Activated CD4-positive, alpha-beta T cell treated with anti-CD3 and anti-CD28 coated beads, Interleukin-2, amount 50 U/mL, for 4 hours (primary cell): ENCODE measurements at places on chromosomes 16 and 17.

DNA sequence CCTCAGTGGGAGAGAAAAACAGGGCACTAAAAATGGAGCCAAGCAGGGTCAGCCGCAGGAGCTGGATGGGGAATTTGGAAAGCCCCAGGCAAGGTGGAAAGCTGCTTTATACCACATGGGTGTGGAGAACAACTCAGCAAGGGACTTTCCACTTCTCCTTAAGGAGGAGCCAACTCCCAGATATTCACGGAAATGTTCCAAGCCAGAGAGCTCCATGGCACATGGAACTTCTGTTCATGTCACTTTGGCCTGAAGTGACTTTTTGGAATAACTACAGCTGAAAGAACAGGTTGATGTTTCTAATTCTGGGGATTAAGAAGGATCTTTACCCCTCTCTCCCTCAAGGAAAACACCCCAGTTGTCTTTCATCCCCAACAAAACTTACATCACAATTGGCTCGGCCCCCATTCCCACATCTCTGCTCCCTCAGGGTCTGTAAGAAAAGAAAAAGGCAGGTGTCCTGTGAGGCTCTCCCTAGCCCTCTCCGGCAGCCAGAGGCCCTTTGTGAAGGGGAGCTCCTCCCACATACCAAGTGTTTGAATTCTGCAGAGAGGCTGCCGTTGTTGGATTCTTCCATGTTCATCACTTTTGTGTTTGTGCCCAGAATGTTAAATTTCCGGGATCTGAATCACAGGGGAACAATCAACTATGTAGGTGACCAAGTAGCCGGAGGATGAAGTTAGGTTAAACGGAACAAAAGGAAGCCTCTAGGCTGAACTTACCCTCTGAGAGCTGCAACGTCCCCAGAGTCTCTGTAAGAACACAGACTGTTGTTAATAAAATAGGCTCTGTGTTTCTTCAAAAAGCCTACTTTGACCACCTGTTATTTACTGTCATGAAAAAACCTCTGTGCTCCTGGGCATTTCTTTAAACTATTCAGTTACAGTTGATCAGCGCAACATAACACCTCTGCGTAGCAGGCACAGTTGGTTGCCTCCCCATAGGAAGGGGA lies 41.0 kb downstream of the STAT5A start:
- no peak for DNase-seq

DNA sequence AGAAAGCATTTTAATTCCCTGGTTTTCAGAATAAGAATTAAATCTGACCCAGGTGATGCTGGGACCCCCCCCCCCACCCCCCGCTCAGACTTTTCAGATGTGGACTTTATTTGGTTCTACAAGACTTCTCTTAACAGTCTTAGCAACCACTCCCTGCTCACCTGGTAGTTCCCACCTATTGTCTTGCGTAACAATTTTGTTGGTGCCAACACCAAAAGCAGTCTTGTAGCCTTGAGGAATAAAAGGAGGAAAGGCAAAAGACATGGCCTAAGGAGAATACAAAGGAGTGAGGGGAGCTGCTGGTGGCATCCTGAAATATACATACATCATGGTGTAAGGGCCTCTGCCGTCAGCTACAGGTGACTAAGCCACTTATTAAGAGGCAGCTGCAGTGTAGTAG lies 5.0 kb downstream of the TTLL6 start:
- DNase-seq, result no peak

DNA sequence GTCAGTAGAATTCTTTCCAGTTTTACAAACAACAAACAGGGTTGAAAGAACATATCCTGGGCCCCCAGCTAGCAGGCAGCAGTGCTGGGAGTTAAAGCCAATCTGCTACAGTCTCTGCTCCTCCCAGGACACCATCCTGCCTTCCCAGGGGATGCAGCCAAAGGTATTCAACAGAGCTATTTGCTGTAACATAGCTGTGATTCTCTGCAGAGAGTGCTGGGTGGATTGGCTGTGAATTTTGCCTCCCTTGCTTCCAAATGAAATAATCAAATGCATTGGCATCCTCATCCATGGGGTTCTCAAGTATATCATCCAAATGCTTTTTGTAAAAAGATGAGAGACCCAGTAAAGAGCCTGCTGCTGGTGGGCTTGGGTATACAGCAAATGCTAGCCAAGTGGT lies 124.3 kb downstream of the NPIPB5 start:
- no peak for DNase-seq

DNA sequence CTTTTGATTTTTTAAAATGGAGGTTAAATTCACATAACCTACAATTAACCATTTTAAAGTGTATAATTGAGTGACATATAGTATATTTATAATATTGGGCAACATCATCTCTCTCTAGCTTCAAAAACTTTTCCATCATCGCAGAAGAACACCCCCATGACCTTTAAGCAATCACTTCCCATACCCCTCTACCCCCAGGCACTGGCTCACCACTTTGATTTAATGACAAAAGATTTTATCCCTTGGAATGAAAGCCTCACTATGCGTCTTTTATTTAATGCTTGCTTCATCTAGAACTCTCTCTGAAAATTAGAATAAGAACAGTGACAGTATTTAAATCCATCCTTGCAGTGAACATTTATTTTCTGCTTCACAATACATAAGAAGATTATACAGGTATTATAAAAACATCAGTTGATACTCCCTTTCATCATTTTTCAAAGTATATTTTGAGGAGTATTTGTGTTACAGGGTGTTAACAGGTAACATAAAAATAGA lies 3.2 kb upstream of the KRTAP1-3 start:
- no peak for DNase-seq

- peak; percentile 14 for DNase-seq
Observed at GRCh38 chr17:21042458-21043295, at the start of gene USP22. Gene USP22, minus strand, starts transcription at chr17:21043011. Its CDS starts 176 bp downstream, at chr17:21042835.

DNA sequence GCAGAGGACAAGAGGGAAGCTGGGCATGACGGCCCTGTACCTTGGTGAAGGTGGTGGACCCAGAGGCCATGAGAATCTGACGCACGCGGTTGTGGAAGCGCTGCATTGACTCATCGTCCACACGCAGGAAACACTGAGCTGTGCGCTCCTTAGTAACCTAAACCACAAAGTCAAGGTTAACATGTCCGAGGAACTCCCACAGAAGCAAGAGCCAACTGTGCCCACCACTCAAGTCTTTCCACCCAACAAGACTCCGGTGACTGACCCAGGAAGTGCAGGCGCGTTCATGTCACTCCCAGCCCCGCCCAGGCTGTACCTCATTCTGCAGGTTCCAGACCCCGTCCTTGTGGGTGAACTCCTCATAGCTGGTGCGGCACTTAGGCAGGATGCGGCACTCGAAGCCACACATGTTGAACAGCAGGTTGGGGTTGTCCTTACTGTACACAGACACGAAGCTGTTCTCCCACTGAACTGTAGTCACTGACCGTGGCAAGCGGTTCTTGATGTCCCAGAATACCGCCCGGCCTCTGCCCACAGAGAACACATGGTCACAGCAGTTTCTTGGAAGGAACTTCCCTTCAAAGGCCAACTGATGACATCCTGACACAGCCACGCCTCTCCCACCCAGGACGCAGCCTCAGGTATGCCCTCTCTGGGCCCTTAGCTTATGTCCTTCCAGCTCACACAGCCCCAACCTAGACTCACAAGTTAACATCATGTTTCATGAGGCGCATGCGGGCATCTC lies 11.5 kb downstream of the PRPF8 start:
- DNase-seq, result no peak

- DNase-seq, result no peak
Observed at GRCh38 chr17:74920642-74921025, 2.4 kb downstream of the USH1G start.

- no peak for DNase-seq
Observed at GRCh38 chr17:39598630-39599003, 9.1 kb downstream of the NEUROD2 start.

- DNase-seq, result no peak
Observed at GRCh38 chr17:76102944-76103273, 678 bp downstream of the EXOC7 start.

GRCh38 chr16:69589434-69590269 lies 23.9 kb downstream of the NFAT5 start:
- no peak for DNase-seq

DNA sequence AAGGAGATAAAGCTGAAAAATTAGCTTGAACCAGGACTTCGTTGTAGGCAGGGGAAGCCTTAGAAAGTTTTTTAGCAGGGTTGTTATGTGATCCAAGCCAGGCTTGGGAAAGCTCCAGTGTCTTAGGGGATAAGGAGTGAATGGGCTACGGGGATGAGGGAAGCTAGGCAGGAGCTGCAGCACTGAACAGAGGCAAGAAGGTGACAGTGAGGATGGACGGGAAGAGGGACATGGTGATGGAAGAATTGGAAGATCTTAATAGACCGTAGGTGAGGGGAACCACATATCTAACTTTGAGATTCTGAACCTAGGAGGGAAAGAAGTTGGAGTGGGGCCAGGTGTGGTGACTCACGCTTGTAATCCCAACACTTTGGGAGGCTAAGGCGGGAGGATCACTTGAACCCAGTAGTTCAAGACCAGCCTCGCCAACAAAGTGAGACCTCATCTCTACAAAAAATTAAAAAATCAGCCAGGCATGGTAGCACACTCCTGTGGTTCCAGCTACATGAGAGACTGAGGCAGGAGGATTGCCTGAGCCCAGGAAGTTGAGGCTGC lies 3.2 kb downstream of the RHBDL3 start:
- no peak for DNase-seq

- DNase-seq, result no peak
Observed at GRCh38 chr16:3460121-3460520, 16.6 kb downstream of the NAA60 start.

GRCh38 chr17:11935734-11936406 lies 61.4 kb downstream of the ZNF18 start:
- no peak for DNase-seq

GRCh38 chr16:63057341-63057740 lies 1021.1 kb upstream of the CDH8 start:
- no peak for DNase-seq

GRCh38 chr16:11679941-11680911 lies 12.0 kb downstream of the SNN start:
- no peak for DNase-seq

- peak; percentile 22 for DNase-seq
Observed at GRCh38 chr16:78894886-78895285, 705.7 kb downstream of the MAF start.

DNA sequence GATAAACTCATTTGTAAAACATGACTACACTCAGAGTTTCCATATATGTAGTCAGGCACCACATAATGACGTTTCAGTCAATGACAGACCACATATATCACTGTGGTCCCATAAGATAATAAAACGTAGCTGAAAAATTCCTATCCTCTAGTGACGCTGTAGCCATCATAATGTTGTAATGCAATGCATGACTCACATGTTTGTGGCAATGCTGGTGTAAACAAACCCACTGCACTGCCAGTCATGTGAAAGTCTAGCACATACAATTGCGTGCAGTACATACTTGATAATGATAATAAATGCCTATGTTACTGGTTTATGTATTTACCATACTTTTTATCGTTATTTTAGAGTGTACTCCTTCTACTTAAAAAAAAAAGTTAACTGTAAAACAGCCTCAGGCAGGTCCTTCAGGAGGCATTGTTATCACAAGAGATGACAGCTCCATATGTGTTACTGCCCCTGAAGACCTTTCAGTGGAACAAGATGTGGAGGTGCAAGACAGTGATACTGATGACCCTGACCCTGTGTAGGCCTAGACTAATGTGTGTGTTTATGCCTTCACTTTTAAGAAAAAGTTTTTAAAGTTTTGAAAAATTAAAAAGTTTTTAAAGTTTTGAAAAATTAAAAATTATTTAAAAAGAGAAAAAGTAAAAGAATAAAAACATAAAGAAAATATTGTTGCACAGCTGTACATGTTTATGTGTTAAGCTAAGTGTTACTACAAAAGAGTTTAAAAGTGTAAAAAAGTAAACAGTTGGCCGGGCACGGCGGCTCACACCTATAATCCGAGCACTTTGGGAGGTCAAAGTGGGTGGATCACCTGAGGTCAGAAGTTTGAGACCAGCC lies 9.0 kb downstream of the STAT5B start:
- no peak for DNase-seq

GRCh38 chr16:76535-77272 lies 1.3 kb upstream of the MPG start:
- DNase-seq, result no peak

DNA sequence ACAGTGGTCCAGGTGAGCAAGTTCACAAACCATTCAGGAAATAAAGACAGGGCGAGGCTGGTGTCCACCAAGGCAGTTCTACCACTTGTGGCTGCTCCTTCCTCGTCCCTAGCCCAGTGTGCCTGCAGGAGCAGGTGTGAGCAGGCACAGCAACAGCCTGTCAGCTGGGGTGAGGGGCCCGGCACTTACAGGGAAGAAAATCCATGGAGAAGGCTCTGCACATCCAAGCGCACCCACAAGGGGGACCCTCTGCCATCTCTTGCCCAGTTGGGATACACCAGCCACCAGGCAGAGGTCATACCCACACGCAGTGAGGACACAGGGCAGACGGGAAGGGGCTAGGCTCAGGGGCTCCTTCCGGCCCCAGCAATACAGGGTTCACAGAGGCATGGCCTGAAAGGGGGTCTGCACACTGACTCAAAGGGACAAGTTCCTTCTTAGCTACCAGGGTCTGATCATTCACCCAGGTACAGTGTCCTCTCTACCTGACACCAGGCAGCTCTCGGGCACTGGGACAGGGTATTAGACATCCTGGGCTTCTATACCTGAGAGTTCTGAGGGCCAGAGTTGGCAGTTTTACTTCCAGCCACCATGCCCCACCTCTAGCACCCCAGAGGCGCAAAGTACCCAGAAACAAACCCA lies 27.0 kb downstream of the CDIP1 start:
- no peak for DNase-seq

DNA sequence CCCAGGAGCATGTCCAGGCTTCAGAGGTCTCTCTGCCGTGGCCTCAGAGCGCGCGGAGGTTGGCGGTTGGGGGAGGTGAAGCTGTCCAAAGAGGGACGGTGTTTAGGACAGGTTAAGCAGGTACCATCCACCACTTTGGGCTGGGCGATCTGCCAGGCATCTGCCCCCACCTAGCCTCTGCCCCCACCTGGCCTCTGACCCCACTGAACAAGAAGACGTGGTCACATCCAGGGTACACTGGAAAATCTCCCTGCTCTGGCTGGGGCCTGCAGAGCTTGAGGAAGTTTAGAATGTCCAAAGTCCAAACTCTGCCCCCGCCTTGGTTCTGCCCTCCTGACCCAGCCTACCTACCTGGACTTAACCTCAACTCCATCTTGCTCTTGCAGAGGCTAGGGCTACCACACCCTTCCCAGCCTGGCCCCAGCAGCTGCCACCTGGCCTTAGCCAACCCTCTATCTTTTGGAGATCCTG lies 1.6 kb downstream of the ITGA3 start:
- no peak for DNase-seq

GRCh38 chr16:2009164-2009711 lies 383 bp downstream of the ZNF598 start:
- DNase-seq, result no peak

- DNase-seq, result no peak
Observed at GRCh38 chr16:12425134-12425941, 378.3 kb downstream of the CPPED1 start.

- DNase-seq, result no peak
Observed at GRCh38 chr16:9195287-9195686, 103.8 kb downstream of the HAPSTR1 start.

- DNase-seq, result no peak
Observed at GRCh38 chr17:81064678-81065475, 29.9 kb downstream of the BAIAP2 start.

DNA sequence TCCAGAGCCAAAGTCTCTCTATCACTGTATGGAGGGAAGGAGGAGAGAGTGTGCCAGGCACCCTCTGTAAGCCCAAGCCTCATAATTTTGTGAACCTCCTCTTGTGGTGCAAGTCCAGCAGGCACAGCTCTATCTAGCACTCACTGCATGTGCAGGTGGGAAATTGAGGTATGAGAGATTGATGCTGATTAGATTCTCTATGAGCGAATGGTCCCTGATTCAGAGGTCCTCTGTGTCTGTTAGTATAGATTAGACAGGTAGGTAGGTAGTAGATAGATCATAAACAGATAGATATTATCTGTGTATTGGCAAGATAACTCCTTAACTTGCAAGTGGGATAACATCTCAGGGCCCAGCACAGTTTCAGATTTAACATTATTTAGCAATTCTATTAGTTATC lies 209.5 kb downstream of the CNTNAP4 start:
- no peak for DNase-seq
